ENCODE measurements at places on chromosomes 4 and X. TPM values are rescaled to one million over a fixed set of nuclear protein-coding genes. Genes with fewer than 3 reads are reported as not detected.
A peak's percentile ranks its signal among the peaks of the same experiment; 100 is the strongest.

- DNase-seq: no peak
Measured at GRCh38 chr4:113566015-113566795, 195.3 kb downstream of the CAMK2D start.

DNA sequence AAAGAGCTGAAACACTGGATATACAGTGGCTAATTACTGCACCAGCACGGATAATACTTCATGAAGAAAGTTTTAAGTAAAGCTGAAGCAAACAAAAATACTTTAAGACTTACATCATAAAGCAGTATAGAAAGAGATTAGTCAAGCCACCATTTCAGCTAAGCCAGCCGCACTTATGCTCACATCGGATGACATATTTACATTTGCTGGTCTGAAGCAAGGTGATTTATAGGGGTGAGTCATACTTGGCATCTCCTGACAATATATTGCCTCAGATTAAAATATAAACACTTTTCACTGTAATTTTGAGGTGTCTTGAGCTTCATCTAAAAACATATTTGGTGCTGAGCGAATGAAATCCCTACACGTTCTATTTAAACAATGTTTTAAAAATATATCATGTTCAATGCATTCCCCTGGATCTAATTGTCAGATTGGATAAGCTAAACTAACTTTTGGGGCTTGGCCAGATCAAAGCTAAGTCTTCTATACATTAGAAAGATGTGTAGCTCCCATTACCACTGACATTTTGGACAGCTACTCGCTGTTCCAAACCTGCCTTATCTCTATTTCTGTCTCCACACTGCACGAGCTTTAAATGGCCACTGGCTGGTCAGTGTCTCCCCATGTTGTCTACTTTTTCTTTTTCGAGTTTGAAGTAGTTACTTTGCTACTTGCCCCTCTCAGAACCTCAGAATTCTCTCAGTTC lies 103.2 kb downstream of the VCX2 start:
- no peak for DNase-seq

Gene RAB33A
- polyA plus RNA-seq: 0.97 TPM

Gene NHSL2
- 8.6 TPM for polyA plus RNA-seq

GRCh38 chr4:155496294-155496626 lies 119.5 kb upstream of the MAP9 start:
- no peak for DNase-seq

DNA sequence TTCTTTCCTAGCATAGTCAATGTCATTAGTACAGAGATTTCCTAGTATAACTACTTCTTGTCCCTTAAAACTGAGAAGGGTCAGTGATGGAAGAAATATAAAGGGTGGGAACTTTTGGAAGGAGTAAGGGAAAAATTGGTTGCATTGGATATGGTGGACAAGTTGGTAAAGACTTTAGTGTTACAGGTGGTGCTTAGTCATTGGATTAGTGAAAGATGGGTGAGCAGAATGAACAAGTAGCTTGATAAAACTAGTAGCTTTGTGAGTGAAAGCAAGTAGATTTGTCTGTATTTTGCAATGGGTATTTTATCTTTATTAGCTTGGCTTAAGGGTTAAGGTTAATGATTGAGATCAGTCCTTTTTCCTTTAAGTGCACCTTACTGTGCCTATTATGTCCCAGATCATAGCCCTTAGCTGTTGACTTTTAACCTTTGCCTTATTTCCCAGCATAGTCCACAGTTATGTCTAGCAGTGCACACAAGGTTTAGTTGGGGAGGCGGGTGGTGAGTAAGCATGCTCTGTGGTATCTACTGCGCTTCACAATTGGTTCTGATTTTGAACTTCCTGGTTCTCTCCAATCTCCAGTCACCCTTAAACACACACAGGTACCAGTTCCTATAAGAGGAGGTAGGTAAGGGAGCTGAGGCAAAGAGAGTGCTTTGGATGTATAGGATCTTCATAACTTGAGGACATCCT lies 9.5 kb downstream of the WDR44 start:
- DNase-seq: no peak

GRCh38 chr4:45317276-45317675 lies 590.9 kb upstream of the GNPDA2 start:
- DNase-seq: no peak

GRCh38 chr4:165874791-165875371 lies 1.8 kb downstream of the TLL1 start:
- DNase-seq: peak; percentile 16
